Fibroblast of skin of abdomen (primary cell): ENCODE measurements at places on chromosomes 7 and 10.

- DNase-seq = no peak
Observed at GRCh38 chr7:29146057-29146706, at the start of gene CPVL. CPVL (minus strand) TSS chr7:29146537; CDS start chr7:29121061, 25,476 bp downstream.

DNA sequence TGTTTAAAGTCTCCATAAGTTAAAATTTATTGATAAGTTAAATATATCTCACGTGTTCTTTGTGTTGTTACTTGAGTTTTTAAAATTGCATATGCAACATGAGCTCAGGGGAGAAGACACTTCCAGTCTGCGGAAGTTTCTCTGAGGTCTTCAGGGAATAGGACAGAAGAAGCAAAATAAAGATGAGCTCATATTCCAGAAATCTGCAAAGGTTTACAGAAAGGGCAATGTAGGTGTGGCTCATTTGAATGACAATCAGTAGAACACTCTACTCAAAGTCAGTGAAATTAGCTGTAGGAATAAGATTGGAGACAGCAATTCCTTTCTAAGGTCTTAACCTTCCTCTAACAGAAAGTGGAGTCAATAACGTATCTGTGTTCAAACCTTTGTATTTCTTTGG lies 53.7 kb downstream of the CACNA2D1 start:
- no peak for DNase-seq

DNA sequence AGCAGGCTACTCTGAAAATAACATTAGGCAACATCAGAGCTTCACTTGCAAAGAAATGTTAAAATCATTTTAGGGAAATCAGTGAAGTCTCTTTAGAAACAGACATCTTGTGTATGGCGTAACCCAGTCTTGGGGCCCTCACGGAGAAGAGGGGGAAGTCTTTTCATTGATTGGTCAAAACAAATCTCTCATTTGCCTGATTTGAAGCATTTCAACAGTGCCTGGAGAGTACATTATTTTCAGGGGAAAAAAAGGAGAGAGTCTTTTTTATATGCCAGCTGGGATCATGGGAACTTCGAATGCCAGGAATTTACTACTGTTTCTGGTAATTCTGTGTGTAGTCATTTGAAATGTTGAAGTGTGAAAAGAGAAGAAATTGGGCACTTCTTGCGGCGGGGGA lies 471.4 kb downstream of the PLXDC2 start:
- DNase-seq = no peak

DNA sequence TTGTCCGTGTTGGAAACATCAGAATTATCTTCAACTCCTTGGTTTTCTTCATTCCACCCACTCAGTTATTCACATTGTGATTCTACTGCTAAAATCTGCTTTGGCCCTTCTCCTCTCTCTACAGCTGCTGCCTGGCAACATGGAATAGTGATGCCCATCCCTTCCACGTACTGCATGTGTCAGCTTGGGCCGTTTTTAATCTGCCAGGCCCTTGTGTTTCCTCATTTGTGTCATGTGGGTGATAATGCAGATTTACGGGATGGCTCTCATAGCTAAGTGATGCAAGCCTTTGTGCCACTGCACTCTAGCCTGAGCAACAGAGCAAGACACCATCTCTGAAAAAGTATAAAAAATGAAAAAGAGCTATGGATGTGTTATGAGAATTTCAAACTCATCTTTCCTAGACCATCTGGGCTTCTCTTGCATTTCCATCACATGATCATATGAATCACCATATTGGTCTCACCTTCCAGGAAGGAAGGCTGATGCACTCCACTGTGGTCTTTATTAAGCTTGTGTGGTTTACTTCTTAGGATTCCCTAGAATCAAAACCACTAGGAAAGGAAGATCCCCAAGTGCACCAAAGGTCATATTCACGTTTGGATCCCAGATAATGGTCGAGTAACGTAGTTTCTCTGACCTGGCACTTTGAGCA lies 20.6 kb upstream of the CELF2 start:
- no peak for DNase-seq

GRCh38 chr7:22865602-22865960 lies 42.9 kb upstream of the TOMM7 start:
- peak; percentile 28 for DNase-seq

DNA sequence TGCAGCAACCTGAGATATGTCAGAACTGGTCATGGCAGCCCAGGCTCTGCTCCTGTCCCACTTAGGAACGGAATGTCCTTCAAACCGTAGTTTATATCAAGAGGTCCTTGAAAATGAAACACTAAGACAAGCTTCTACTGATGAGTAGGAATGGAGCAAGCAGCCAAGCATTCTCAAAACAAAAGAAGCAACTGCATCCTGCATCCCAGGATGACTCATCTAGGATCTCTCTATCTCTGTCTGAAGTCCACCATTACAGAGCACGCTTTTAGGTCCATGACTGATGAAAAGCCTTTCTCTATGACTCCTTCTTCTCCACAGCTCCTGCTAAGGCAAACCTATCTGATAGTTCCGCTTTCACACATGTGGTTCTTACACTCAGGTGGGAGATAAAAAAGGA lies 16.3 kb downstream of the MBL2 start:
- no peak for DNase-seq

- DNase-seq = peak; percentile 51
Observed at GRCh38 chr7:131145026-131145425, 182.7 kb upstream of the MKLN1 start.

DNA sequence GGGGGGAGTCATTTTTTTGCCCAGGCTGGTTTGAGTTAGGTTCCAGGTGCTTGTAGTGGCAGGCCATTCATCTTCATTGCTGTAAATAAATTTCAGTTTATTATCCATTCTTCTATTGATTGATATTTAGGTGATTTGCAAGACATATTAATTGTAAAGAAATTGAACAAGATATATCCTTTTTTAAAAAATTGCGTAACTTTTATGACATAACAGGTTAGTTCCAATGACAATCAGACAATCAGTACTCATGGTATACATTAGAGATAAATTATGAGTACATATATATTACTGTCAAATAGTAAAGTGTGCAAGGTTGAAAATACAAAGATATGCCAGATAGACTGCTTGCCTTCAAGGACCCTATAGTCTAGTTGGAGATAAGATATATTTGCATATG lies 92.2 kb upstream of the GLCCI1 start:
- DNase-seq = no peak

- DNase-seq = peak; percentile 27
Observed at GRCh38 chr7:149209518-149210269, 14.3 kb downstream of the ZNF282 start.

- no peak for DNase-seq
Observed at GRCh38 chr10:60719721-60720120, 58.6 kb upstream of the CDK1 start.
